ENCODE measurements at places on chromosomes 5 and 9.

GRCh38 chr5:148482196-148482595, 98.4 kb downstream of the FBXO38 start:
- no peak for DNase-seq

DNA sequence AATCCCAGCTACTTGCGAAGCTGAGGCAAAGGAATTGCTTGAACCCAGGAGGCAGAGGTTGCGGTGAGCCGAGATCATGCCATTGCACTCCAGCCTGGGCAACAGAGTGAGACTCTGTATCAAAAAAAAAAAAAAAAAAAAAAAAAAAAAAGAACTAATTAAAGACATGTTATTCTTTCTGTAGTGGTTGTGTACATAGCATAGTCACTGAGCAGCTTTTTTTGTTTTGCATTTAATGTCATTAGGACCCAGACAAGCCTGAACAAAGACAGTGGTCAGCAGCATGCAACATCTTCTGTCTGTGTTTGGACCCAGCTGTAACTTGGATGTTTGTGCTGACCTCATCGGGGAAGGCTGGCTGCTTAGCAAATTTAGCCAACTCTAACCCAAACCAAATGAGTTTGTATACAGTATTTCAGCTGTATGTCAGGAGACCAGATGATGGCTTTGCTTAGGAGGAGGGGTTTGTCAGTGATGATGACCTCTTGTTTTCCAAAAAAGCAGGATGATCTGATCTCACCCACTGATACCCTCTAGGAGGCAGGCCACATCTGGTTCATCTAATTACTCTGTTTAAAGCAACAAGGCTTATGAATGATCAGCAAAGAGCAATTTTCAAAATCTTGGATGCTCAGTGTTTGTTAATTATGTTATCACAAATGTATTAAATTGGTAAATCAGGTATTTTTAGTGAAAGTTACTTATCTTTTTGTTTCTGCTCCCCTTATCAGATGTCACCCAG, 39.5 kb downstream of the SNCAIP start:
- DNase-seq, result no peak

DNA sequence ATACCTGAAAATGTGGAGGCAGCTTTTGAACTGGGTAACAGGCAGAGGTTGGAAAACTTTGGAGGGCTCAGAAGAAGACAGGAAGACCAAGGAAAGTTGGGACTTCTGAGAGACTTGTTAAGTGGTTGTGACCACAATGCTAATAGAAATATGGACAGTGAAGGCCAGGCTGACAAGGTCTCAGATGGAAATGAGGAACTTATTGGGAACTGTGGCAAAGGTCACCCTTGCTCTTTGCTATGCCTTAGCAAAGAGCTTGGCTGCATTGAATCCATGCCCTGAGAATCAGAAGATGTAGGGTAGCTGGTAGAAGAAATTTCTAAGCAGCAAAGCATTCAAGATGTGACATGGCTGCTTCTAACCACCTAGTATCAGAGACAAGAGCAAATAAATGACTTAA, 244.4 kb upstream of the ADRA1B start:
- DNase-seq, result no peak

GRCh38 chr5:7493081-7493480, 97.1 kb downstream of the ADCY2 start:
- DNase-seq, result no peak

DNA sequence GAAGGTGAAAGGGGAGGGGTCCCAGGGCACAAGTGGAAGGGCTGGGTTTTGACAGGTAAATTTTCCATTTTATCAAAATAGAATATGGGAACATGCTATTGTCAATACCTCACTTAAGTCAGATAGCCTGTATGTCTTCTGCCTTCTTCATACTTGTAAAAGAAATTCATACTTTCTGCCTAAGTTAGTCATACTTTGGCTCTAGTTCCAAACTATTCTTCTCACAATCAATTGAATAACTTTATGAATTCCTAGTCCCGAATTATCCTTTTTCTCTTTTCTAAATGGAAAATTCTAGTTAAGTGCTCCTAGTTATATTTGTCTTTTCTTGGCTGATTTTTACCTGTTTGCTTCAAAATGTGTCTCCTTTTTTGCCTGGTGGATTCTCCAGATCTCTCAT, 271.4 kb downstream of the CSNK1G3 start:
- DNase-seq, result no peak

GRCh38 chr5:137880313-137880712, 8.9 kb upstream of the PKD2L2 start:
- no peak for DNase-seq

DNA sequence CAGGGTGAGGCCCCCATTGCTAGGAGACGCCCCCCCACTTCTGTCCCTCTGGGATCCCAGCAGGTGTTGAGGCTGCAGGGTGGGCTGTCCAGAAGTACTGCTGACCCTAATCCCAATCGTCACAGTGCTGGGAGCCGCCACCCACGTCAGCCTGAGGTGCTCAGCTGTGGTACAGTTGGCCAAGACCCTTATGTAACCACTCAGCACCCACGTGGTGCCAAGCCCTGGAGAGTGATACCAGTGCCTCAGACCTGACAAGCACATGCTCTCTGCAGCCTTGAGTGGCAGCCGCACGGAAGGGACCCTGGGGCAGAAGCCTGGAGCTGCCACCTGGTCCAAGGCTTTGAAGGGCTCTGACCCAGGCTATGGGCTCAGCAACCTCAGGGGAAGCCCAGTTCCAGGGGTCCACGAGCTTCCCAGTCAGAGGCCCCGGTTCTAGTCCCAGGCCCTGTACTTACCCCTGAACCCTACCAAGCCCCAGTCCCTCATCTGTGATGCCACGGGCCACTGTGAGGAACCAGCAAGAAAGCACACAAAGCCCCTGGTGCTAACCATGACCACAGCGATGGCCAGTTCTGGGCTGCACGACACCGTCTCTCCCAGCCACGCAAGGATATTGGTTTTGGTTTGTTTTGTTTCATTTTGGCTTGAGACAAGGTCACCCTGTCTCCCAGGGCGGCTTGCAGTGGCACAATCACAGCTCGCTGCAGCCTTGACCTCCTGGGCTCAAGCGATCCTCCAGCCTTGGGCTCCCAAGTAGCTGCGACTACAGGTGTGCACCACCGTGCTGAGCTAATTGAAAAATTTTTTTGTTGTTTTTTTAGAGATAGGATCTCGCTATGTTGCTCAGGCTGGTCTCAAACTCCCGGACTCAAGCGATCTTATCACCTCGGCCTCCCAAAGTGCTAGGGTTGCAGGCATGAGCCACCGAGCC, 50.7 kb downstream of the DBH start:
- DNase-seq, result no peak

DNA sequence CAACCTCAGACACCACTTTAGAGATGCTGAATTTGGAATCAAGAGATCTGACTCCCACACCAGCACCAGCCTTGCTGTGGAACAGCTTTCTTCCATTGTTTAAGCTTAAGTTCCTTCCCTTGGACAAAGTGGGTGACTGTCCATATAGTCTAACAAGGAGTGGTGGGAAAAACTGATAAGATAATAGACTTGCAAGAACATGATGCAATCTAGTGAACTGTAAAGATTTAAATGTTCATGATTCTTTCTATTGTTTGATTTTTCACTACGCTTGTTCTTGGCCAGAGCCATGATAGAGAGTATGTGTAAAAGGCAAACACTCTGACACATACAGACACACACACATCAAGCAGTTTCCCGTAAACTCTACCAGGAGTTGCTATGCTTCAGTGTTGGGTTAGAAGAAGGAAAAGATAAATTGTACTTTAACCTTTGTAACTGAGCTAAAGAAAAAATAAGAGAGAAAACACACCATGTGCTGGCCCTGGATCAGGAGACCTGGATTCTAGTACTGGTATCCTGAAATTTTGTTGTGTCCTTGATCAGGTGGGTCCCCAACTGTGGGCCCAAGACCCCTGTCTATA, 94.3 kb downstream of the PAPPA start:
- DNase-seq, result no peak

DNA sequence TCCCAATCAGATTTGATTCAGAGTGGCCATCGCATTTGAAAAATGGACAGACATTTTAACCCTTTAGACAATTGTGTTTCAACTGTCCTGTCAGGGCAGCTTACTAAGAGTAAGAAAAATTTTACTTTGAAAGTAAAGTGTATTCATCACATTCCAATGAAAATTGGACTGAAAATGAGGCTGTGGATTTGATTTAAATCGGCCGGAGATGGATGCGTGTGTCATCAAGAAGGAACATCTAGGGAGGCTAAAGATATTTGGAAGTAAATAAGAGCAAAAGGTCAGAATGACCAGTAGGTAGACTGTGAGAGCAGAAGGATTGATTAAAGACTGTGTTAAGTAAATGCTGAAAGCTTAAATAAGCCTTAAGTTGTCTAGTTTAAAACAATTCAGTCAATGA, 1.5 kb downstream of the ZCCHC7 start:
- no peak for DNase-seq

GRCh38 chr9:100725371-100725770, 147.5 kb downstream of the CAVIN4 start:
- DNase-seq, result no peak

DNA sequence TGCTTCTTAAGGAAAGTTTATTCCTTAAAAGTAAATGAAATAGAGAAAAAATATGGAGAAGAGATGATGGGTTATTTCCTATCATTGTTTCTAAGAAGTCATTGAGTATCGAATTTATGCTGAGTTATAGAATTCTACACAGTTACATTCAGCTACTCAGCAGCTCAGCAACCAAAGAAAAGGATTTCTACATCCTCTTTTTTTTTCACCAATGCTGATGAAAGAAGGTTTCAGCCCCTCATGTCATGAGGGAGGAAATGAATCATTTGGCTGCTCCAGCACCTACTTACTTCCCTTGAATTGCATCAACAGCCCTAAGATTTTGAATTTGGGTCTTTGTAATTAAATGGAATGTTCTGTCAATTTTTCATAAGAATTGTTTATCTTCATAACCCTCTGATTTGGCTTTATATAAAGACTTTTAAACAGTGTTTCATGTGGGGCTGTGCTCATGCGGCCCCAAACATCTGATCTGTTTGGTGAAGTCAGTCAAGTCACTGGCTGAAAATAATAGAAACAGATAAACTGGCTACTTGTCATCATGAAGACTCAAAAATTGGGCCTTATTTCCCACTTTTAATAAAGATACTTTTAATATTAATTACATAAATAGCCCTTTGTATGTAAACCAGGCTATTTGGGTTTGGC, 18.5 kb upstream of the SNX2 start:
- DNase-seq, result no peak

GRCh38 chr5:61299261-61299681, 32.8 kb upstream of the ZSWIM6 start:
- no peak for DNase-seq

DNA sequence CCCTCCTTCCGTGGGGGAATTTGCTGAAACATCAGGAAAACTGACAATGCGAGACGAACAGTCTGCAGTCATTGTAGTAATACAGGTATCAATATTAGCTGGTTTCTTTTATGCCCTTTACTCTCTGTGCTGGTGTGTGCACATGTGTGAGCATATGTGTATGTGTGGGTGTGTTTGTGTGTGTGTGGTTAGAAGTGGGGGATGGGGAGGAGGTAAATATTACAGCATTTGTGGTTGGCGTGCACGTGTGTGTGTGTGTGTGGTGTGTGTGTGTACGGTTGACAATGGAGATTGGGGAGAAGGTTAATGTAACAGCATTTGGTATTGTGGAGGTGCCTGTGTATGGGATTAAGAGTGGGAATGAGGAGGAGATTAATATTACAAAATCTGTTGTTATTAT, 219.4 kb downstream of the ADGRV1 start:
- DNase-seq, result no peak

DNA sequence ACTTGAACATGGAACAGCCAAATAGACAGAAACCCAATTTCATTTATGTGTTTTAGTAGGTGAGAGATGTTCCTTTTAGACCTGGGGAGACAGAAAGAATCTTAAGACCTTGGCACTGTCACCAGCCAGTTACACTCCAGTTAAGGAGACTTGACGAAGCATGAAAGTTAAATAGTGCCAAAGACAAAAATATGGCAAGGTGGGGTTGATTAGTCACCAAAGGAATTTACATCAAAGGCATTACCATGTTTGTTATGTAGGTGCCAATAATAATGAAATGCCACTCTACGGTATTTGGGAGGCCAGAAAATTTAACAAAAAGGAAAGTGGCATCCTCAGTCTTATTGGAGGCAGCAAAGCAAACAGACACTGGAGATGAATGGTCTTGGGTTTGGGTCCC, 9.2 kb upstream of the IL12B start:
- no peak for DNase-seq

- DNase-seq, result no peak
Measured at GRCh38 chr5:146018514-146019375, 82.4 kb downstream of the SH3RF2 start.

- DNase-seq, result no peak
Measured at GRCh38 chr9:68793605-68794343, 88.7 kb downstream of the PIP5K1B start.

GRCh38 chr5:108266242-108266641, 115.7 kb downstream of the FBXL17 start:
- no peak for DNase-seq

DNA sequence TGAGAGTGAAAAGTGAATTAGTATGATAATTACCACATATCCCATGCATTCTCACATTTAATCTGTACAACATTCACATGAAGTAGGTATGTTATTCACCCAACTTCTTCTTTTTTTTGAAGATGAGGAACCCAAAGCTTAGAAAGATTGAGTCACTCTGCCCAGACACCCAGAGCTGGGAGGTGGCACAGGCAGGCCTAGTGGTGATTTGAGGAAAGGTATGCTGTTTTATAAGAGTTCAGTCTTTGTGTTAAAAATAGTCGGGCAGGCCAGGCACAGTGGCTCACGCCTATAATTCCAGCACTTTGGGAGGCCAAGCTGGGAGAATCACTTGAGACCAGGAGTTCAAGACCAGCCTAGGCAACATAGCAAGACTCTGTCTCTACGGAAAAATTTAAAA, 285.3 kb downstream of the NR3C1 start:
- DNase-seq, result no peak

DNA sequence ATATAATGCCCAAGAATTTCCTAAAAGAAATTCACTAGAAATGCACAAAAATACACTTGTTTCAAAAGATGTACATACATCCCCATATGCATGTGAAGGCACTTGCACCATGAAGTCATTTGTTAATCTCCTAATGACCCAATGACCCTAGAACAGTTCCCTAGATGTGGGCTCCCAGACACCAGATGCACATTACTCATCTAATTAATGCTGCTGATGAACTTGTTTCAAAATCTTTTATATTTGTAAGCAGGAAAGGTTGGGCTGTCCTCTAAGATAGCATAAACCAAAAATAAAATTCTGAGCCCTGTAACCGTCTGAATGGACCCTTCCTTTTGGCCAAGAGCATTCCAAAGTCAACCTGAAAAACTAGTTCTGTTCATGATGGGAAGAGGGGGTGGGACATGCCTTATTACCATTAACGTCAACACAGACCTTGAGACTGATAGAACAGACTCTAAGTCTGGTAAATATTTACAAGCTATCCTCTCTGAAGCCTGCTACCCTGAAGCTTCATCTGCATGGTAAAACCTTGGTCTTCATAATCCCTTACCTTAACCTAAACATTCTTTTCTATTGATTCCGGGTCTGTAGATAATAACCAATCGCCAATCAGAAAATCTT, 91.0 kb upstream of the DAPK1 start:
- DNase-seq, result no peak

- no peak for DNase-seq
Measured at GRCh38 chr5:68245319-68245718, 29.8 kb downstream of the PIK3R1 start.

All from stimulated activated naive CD4-positive, alpha-beta T cell (primary cell).